ENCODE measurements at places on chromosomes 3 and 15.

DNA sequence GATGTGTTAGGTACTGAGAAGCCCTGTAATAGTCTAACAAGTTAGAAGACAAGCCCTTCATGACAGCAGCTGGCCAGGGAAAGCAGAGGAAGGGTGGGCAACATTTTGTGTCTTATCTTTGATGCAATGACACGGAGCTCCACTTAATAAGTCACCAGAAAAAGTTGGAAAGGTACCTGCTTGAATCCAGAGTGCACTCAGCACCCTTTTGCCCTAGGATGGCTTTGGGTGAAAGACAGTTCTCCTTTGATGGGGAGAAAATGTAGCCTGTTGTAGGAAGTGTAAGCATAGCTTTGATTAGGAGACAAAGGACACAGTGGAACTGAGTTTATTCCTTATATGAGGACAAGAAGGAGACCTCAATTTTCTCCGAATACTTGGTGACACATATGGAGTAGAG lies 137.0 kb downstream of the ARPP21 start:
- no peak for DNase-seq

DNA sequence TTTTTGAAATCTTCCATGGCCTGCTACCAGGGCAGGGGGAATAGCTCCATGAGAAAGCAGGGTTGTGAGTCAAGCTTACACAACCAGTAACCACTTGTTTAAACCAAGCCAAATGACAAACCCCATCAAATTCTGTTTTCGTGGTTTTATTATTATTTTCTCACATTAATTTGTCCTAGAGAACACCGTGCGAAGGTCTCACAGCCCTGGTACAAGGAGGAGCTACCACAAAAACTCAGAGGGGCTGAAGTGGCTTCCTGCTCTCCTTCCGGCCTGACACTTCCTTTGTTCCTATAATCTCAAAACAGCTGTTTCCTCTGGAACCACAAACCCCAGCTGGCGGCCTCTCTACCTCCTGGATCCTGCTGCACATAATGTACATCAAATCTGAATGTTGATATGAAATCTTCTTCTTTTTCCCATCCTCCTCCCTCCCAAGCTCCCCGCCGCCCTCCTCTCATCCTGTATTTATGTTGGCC lies 375.9 kb downstream of the MCTP2 start:
- no peak for DNase-seq

GRCh38 chr3:132535575-132536441 lies 61.3 kb upstream of the ACKR4 start:
- DNase-seq = peak; percentile 65

DNA sequence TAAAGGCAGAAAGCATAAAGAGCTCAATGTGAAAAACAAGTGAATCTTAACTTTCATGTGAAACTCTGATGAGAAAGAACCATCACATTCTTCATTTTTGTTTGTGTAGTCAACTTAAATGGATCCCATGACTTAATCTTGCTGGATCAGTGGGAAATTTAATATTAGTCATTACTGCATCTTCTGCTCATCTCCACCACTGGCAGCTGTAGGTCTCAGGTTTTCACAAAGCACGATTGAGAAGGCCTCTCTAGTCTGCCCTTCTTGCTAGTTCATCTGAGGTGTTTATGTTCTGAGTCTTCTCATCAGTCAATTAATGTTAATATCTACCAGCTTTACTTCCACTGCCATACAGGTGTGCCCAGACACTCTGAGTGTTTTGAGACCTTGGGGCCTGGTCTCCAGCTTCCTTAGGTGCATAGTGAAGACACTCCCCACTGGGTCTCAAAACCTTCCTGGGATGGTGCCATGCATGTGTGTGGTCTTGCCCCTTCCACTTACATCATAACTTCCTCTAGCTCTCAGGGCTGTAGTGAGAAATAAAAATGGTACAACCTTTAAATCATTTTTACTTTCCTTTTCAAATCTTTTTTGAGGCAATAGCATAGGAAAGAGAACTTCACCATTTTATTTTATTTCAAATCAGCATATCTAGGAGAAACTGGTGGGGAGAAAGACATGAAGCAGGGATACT lies 421.6 kb upstream of the CBLB start:
- no peak for DNase-seq

- peak; percentile 78 for DNase-seq
Observed at GRCh38 chr15:68352401-68353062, 75.0 kb downstream of the FEM1B start.

- no peak for DNase-seq
Observed at GRCh38 chr15:64623347-64623996, 151.9 kb downstream of the RBPMS2 start.

- DNase-seq = no peak
Observed at GRCh38 chr15:74193299-74193718, 9.3 kb downstream of the STRA6 start.

GRCh38 chr3:4416961-4417360 lies 50.1 kb downstream of the SUMF1 start:
- peak; percentile 43 for DNase-seq

DNA sequence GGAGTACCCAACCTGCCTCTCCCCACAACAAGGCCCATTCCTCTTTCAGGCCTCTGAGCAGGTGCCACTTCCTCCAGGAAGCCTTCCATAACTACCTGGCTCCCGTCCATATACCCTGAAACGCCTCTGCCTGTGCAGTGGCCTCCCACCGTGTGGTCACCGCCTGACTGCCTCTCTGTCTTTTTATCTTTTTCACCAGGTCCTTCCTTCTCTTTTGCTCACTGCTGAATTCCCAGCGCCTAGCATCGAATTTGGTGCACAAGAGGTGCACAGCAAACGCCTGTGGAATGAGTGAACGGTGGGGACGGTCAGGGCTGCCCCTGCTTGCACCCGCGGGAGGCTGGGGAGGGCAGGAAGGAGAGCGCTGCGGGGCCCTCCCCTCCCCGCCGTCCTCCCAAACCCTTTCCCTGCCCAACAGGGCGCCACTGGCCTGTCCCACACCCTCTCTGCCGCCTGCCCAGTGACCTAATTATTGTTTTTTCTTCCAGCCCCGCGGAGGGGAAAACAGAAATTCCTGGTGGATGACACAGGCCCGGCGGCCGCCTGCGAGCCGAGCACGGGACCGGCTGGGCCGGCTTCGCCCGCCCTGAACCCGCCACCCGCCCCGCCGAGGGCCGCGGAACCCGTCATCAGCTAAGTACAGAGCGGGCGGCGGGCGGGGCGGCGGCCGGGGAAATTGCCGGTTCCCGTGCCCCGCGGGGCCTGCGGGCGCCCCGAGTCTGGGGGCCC lies 140.1 kb downstream of the SMAD6 start:
- DNase-seq = peak; percentile 69

- DNase-seq = no peak
Observed at GRCh38 chr3:97350971-97351370, 413.6 kb upstream of the ARL6 start.

GRCh38 chr3:186097317-186097662 lies 11.6 kb downstream of the ETV5 start:
- DNase-seq = no peak

DNA sequence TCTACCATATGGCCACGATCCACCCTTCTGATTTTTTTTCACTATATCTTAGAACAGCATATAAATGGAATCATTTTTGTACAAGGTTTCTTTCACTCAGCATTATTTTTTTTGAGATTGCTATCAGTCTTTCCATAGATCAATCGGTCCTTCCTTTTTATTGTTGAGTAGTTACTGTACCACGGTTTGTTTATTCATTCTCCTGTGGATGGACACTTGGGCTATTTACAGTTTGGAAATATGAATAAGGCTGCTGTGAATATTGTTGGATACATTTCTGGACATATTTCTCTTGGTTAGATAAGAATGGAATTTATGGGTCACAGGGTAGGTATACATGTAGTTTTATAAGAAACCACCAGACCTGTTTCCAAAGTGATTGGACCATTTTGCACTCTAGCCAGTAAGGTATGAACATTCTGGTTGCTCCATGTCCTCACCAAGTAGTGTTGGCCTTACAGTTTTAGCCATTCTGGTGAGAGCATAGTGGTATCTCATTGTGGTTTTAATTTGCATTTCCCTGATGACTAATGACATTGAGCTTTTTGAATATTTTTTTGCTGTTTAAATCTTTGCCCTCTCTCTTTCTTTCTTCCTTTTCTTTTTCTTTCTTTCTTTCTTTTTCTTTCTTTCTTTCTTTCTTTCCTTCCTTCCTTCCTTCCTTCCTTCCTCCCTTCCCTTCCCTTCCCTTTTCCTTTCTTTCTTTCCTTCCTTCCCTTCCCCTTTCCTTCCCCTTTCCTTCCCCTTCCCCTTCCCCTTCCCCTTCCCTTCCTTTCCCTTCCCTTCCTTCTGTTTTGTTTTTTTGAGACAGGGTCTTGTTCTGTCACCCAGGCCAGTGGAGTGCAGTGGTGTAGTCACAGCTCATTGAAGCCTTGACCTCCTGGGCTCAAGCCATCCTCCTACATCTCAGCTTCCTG lies 49.2 kb downstream of the LRRK1 start:
- DNase-seq = no peak

DNA sequence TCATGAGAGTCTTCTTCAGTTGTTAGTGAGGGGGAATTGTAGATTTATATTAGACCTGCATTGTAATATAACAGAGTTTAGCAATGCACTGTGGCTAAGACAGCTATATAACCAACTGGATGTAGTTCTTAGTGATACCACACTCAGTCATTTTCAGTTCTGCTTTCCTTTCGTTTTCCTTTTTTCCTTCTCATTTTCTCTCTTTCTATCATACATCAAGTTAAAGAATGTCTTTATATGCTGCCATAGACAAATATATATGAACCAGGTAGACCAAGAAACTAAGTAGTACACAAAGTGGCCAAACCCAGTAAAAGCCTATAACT lies 43.7 kb upstream of the CD47 start:
- DNase-seq = no peak

GRCh38 chr3:46947981-46948791 lies 28.4 kb downstream of the CCDC12 start:
- no peak for DNase-seq

GRCh38 chr3:126947429-126947828 lies 35.5 kb upstream of the PLXNA1 start:
- no peak for DNase-seq

GRCh38 chr15:48681353-48681752 lies 35.8 kb upstream of the FBN1 start:
- no peak for DNase-seq

DNA sequence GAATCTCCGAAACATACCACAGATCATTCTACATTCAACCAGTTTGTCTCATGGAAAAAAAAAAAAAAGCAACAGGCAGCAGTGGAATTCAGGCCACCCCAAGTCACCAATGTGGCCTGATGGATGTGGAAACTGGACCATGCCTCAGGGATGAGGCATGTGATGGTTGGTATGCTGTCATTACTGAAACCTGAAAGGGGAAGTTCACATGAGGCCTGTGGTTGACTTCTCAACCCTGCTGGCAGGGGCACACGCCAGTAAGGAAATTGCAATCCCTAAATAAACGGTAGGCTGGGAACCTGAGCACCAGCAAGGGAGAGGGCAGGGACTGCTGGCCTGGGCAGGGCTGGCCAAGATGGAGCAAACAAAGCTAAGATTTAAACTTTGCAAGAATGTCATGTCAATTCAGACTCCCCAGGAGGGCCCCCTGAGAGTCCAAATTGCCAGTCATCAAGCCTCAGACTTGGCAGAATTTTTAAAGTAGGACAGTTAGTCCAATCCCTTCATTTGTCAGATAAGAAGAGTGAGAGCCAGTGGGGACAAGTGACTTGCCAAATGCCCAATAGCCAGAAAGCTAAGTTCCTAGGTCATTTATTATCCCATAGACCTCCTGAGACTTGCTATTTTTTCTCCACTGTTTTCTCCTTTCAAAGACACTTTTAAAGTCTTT lies 310.4 kb downstream of the ERC2 start:
- no peak for DNase-seq

DNA sequence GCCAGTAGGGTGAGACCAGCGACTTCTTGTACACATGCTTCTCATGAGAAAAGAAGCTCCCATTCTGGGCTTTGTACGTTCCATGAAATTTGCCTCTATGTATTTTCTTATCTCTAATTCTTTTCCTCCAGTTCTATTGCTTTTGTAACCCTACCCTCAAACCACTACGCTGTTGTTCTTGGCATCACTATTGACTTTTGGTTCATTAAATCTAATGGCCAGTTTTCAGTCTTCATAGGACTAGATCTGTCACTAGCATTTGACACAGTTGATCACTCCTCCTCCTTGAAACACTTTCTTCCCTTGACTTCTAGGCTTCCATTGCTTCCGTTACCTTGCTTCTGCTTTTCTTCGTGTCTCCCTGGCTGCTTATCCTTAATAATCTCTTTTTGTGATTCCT lies 121.7 kb upstream of the GOLGA6L4 start:
- no peak for DNase-seq

DNA sequence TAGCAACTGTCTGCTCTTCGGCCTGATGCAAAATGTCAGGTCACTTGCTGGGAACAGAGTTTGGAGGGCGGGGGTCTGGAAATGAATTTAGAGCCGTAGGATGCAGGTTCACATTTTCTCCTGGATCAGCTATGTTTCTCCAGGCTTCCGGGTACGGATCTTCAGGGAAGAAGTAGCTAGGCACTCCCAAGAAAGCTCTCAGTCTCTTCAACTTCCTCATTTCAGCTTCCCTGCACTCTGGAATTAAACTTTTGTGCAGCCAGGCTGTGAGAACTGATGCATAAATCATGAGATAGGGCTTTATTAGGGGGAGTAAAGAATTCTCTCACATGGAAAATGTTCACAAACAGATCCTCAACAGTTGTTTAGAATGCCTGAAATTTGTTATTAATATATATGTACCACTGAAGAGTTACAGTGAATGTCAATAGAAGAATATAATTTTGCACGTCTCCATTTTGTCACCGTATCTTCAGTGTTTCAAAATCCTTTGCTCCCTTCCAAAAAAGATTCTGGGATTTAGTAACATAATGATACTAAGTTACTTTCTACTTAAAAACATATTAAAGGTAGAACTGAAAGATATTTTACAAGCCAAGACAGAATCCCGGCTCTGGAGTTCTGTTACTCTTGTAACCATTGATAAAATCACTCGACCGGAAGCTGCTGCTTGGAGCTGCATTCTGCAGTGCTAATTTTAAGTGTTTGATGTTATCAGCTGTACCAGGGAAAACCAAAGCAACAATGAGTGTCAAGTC lies 178.5 kb upstream of the P2RY1 start:
- no peak for DNase-seq

DNA sequence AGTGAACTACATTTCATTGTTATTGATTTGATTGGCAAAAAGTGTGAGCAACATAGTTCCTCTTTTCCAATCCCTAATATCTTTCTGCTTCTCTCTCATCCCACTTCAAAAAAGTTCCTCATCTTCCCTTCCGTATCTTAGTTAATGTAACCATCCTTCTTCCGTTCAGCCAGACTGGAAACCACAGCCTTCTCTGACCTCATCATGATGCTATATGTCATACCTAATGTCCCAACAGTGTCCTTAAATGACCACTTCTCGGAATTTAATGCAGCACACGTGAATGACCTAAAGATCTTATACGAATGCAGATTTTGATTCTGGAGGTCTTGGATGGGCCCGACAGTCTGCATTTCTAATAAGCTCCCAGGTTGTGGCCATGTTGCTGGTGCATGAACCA lies 320.3 kb upstream of the SATB1 start:
- no peak for DNase-seq

GRCh38 chr3:140085001-140085400 lies 150.0 kb downstream of the CLSTN2 start:
- DNase-seq = no peak

GRCh38 chr3:102090721-102091045 lies 241.4 kb downstream of the NFKBIZ start:
- no peak for DNase-seq
